Articular chondrocyte of knee joint (primary cell): ENCODE measurements at places on chromosomes 11 and 22. TPM values are rescaled to one million over a fixed set of nuclear protein-coding genes. Genes with fewer than 3 reads are reported as not detected.

The FAM168A gene
- total RNA-seq, result 30.4 and 35.8 TPM in 2 replicates

The AGBL2 gene
- 0.78 and 0.97 TPM in 2 replicates for total RNA-seq

The PANX2 gene
- 0.11 and 0.26 TPM in 2 replicates for total RNA-seq

The POU2AF2 gene
- not detected in 2 replicates for total RNA-seq
